ENCODE measurements at places on chromosomes 13 and 19. TPM values are rescaled to one million over a fixed set of nuclear protein-coding genes. Genes with fewer than 3 reads are reported as not detected.

Gene PRKCG
- total RNA-seq, result not detected

Gene TGFBR3L
- 1.3 TPM for total RNA-seq

Gene WTIP
- total RNA-seq, result 38.5 TPM

Gene DMKN
- total RNA-seq, result 29.3 TPM

Gene CACNG6
- not detected for total RNA-seq

Gene PTGER1
- 9.7 TPM for total RNA-seq

Gene TRPM4
- total RNA-seq, result 6.9 TPM

Gene TMEM238
- total RNA-seq, result 0.26 TPM

Gene ZNF211
- 11.6 TPM for total RNA-seq

Gene NPAS1
- 0.26 TPM for total RNA-seq

Gene NAPA
- 48.3 TPM for total RNA-seq

Gene TRAPPC2B
- 13.4 TPM for total RNA-seq

Gene ZNF607
- total RNA-seq, result 6.9 TPM

Gene GPR12
- not detected for total RNA-seq

Gene TJP3
- total RNA-seq, result not detected

Gene FGF21
- not detected for total RNA-seq

Gene COL5A3
- 0.77 TPM for total RNA-seq

Gene C19orf81
- not detected for total RNA-seq

Gene FOXA3
- not detected for total RNA-seq

Gene HIPK4
- 0.17 TPM for total RNA-seq

Gene ZNF177
- total RNA-seq, result 2.1 TPM

Gene RDH8
- total RNA-seq, result not detected

Gene MAG
- total RNA-seq, result not detected

Gene GIPC3
- total RNA-seq, result under 0.01 TPM

Gene FPR2
- not detected for total RNA-seq

Gene FLT3LG
- 3.3 TPM for total RNA-seq

Gene APOE
- total RNA-seq, result 339 TPM

Data from fibroblast of lung (primary cell).